Cardiac fibroblast (primary cell): ENCODE measurements at places on chromosomes 1 and 21.
A peak's percentile ranks its signal among the peaks of the same experiment; 100 is the strongest.

GRCh38 chr1:224510880-224511645 lies 76.5 kb upstream of the WDR26 start:
- no peak for DNase-seq

DNA sequence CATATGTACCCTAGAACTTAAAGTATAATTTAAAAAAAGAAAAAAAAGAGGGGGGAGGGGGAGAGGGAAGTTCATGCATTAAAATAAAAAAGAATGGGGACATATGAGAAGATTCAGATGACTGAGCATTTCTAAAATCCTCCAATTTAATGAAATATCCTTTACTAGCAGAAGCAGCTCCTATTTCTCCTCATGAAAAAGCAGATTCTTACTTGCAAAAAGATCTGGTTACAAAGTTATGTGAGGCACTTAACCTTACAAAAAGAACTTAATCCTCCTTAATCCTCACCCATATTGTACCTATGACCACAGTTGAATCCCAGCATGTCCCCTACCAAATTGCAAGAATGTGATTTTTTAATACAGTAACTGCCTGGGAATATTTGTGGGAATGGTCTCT lies 298.5 kb downstream of the SRGAP2C start:
- DNase-seq = no peak

- no peak for DNase-seq
These were observed 81.8 kb upstream of the ERRFI1 start for GRCh38 chr1:8107897-8108296.

- DNase-seq = no peak
These were observed 51.4 kb downstream of the GRIK1 start for GRCh38 chr21:29888437-29888836.

DNA sequence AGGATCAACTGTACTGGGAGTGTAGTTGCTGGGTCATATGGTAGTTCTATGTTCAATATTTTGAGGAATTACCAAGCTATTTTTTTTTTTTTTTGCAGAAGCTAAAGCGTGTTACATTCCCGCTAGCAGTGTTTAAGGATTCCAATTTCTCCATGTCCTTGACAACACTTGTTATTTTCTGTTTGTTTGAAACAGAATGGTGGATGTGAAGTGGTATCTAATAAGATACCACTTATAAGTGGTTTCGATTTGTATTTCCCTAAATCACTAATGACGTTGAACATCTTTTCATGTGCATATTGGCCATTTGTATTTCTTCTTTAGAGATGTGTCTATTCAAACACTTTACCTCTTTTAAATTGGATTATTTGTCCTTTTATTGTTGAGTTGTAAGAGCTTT lies 112.2 kb downstream of the DISP1 start:
- no peak for DNase-seq

DNA sequence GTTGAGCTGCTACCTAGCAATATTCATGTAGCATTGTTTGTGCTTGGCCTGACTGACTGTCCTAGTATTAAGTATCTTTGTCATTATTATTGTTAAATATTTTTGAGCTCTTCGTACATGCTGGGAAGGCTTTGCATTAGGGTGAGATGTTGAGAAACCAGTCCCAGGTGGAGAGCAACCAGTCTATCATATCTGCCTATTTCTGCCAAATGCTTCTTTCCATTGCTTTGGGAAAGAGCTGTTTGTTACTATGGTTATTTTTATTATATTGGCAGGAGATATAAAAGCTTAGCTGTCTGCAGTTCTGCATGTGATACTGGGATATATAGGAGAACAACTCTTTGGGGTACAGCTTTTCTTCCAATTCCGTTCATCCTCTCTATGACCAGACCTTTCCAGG lies 85.1 kb downstream of the CLDN17 start:
- DNase-seq = no peak

- DNase-seq = peak; percentile 39
These were observed 51.4 kb upstream of the GJA8 start for GRCh38 chr1:147851149-147851548.

GRCh38 chr1:13664451-13664850 lies 35.5 kb upstream of the PRDM2 start:
- no peak for DNase-seq
